AG04449 (cell line): ENCODE measurements at places on chromosomes 5 and 9.

DNA sequence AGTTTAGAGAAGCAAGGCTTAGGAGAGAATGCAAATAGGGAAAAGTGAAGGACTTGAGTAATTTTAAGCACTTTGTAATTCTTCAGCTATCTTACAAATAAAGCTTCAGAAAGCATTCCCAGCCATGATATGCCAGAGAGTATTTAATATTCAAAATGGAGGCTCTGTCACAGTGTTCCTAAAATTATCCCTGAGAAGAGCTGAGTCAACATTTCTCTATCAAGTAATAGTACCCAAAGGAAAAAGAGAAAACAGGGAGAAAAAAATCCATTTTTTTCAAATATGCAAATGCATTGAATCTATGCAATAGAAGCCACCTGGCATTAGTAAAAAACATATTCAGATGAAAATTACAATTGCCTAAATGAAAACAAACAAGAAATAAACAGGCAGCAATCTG lies 392.6 kb upstream of the FAM174A start:
- no peak for DNase-seq

GRCh38 chr5:76376148-76376865 lies 26.8 kb upstream of the IQGAP2 start:
- DNase-seq, result peak; percentile 2

DNA sequence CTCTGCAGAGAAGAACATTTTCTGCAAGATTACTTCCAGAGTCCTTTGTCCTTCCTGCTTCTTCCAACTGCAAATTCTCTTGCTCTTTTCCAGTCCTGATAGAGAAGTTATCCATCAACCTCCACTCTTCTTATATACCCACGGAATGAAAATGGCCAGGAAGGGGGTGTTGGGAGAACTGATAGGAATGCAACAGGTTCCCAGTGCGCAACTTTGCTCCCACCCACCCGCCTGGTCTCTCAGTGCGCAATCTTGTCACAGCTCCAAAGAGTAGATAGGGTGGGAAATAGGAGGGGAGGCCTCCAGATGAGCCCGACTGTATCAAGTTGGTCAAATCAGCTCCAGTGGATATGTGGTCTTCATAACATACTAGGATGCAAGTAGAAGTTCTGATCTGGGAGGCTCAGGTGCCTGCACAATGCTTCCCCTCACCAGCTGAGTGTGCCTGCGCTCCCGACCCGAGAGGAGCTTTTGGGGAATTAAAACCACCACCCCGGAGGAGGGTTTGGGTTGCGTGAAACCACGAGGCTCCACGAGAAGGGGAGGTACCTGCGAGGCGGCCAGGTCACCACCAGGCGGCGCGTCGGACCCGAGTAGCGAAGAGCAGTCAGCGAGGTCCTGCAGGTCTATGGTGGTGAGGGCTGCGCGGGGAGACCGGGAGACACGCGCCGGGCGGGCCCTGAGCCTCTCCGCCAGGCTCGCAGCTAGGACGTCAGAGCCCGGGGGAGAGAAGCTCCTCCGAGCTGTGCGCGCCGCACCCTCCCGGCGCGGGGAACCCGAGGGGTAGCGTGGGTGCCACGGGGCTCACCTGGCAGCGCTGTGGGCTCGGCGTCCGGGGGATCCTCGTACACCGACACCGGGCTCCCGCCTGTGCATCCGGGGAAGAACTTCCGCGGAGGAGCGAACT lies 835 bp downstream of the MCIDAS start:
- DNase-seq, result no peak

DNA sequence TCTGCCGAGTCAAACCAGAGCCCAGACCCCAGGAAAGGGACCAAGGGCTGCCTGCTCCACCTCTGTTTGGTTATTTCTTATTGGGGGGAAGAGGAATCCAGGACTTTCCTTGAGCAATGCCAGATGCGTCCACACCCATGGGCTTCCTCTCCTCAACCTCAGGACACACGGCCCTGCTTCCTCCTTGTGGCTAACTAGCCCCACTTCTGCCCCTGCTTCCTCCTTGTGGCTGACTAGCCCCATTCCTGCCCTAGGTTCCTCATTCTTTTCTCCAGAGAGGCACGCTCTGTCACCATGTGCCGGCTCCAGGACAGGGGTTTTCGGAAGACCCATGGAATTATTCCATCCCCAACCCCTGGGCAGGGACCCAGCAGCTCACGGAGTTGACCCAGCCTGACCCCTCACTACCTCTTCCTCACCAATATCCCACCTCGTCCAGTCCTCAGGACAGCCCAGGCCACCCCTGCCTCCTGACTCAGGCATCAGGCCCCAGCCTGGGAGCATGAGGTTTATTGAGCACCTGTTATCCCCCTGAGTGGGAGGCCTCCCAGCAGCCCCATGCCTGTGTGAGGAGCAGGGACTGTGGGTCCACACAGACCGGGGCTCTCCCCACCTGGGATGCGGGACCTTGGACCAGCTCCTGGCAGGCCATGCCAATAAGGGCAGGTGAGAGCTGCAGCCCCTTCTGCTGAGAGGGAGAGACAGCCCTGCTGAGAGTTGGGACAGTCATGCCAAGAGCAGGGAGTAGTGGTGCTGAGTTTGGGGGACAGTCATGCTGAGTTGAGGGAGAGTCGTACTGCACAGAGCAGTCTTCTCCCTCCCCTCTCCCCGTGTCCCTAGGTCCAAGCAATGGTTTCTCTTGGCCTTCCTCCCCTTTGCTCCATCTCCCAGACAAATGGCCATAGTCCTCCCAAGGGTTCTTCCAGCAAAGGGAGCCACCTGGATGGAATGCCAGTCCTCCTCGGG lies 11.8 kb upstream of the FCN1 start:
- no peak for DNase-seq

DNA sequence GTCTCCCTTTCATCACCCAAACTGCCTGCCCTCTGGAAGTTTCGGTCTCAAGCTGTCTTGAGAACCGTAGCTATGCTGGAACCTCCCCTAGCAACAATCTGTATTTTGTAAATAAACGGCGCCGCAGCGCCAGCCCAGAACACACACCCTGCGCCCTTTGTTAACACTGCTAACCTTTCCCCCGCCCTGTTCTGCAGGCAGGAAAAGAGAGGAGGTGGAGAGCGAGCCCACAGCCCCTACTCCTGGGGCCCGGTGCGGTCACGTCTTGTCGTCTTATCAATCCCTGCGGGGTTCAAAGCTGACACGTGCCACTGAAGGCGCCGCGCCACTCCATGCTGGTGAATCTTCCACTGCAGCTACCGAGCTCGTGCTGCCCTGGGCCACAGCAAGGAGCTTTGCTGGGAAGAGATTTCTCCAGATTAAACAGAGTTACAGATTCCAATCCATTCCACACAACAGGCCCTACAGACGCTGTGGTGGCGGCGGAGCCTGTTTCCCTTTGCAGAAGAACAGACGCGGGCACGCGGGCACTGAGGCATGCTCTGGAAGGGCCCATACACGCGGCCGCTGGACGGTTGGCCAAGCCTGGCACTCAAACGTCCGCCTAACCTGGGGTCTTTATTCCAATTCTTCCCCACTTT lies 25.3 kb downstream of the ZDHHC11B start:
- DNase-seq, result no peak

- DNase-seq, result no peak
Observed at GRCh38 chr5:74491586-74491985, 148.9 kb downstream of the ENC1 start.

GRCh38 chr5:88607492-88607891 lies 275.5 kb downstream of the MEF2C start:
- no peak for DNase-seq

DNA sequence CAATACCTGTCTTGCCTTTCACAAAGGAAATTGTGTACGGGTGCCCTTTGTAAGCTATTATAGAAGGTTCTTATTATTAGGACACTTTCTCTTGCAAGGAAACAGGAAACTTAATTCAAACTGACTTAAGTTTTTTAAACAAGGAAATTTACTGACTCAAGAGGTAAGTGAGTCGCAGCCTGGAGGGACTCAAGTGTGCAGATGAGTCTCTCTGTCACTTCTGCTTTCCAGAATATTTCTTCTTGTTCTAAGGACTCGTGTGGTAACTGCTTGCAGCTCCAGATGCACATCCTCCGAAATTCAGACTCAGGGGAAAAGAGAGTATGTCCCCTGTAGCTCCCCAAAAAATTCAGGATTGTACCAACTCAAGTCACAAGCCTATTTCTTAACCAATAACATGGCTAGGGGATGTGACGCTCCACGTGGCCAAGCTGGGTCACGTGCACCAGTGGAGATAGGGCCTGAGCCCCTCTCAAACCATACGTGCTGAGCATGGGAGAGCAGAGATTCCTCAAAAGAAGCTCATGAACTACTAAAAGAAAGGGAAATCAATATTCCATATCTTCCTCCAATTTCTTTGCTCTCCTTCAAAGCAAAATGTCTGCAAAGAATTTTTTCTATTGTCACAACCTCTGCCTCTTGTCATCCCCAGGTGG lies 49.2 kb upstream of the ERCC6L2 start:
- DNase-seq, result no peak

DNA sequence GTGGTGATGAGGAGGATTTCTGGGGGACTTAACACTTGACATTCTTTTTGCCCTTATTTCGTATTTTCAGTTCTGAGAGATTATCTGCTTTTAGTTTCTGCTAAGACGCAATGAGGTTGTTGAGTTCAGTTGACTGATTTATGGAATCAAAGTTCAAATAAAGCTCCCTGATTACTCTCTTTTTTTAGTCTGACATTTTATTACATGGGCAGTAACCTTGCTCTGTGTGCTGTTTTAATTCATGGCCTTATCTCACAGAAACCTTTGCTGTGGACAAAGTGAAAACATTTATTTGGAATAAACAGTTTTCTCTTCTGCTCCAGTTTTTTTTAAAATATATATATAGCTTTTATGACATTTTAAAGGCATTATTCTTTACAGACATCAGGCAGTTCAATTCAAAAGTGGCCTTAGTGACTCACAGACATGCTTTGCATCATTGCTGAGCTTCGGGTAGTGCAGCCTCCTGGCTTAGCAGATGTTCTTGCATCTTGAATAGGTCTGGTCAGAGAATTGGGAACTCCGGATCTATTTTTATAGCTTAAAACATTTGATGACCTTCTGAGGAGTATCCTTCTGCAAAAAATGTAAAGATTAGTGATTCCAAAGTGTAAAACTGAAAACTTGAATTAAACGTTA lies 162.9 kb downstream of the FAM170A start:
- no peak for DNase-seq
